Cortex of kidney (tissue), 1 donor: ENCODE measurements at places on chromosomes 2 and 18.

DNA sequence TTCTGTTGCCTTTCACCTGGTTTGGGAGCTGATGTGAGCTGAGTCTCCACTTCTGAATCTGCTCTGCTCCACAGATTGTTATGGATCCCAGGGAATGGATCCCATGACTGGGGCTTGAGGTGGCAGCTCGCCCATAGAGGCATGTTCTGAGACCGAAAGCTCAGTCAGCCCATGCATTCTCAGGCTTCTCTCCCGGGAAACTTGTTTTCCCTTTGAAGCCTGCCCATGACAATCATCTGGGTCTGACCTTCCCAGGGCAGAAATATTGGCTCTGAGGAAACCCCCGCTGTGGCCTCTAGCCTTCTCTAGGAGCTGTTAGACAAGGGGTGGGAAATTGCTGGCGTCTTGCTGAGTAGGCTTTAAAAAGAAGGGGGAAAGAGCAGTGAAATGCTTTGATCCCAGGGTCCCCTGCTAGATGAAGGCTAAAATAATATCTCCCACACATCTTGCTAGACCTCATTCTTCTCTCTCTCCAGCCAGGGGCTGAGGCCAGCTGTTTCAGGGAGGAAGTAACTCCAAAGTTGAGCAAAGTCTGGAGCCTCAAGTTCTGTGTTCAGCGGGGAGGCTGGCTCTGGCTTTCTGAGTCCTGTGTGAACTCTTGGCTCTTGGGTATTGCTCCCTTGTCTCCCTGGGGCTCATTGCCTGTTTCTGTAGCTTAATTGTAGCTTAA, 2.0 kb downstream of the VAMP8 start:
- no peak for DNase-seq

DNA sequence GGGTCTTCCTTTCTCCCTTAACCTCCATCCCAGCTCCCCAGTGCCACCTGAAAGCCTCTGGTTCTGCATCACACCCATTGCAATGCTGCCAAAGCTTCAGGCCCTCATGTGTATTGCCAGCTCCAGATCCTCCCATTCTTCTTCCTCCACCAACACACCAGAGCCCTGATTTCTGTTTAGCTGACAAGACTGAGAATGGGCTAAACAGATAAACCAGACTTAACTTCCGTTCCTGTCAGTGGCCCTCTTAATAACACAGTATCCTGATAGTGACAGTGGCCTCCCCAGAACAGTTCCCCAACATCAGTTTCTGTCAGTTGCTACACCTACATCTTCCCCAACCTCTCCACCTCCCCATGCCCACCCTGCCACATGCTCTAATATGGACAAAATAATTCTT, 31.3 kb upstream of the C1D start:
- DNase-seq, result no peak

DNA sequence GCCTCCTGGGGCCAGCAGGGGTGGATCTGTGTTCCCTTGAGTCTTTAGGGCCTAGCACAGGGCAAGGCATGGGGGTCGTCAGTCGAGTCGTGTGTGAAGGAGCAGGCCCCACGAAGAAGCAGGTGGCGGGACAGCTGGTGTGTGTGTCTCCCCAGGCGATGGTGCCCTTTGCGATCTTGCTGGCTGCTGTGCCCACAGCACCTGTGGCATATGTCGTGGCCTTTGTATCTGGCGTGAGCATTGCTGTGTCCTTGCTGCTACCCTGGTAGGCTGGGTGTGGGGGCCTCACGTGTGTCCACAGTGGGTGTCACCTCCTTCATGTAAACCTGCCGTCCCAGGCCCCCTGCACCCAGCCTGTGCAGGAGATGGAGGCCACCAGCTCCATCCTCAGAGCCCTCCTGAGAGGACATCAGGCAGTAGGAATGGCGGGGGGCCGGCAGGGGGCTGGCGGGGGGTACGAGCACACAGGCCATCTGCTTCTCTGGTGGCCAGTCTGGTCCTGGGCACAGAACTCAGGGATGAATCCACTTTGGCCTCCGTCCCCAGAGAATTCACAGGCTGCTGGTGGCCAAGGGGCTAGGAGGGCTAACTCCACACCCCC, 13.2 kb downstream of the MFSD2B start:
- no peak for DNase-seq

DNA sequence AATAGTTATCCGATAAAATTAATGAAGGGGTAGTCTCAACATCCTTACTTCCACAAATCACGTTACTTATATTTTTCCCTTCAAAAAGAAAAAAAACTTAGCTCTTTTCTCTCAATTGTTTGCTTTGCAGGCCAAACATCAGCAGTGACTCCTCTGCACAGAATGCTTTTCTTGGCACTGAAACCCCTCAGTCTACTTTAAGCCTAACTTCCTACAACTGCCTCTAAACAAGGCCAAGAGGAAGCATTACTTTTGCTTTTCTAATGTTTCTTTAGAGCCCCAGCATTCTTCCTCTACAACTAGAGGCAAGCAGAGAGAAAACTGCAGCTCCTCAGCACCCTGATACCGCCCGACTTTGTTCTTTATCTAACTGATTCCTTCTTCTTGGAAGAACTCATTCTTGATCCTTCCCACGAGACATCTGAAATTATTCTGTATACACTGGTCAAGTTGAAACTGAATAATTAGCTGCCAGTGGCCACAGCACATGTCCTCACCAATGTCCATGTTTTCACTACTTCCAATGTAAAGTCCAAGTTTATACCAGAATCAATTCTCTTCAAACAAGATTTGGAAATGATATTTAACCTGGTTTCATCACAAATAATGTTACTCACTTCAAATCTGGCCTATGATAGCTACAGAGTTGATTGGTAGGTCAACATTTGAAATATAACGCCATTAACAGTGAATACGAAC, 55.3 kb downstream of the DTNB start:
- DNase-seq, result no peak

GRCh38 chr2:101463911-101464641, 10.8 kb downstream of the RFX8 start:
- DNase-seq, result no peak

DNA sequence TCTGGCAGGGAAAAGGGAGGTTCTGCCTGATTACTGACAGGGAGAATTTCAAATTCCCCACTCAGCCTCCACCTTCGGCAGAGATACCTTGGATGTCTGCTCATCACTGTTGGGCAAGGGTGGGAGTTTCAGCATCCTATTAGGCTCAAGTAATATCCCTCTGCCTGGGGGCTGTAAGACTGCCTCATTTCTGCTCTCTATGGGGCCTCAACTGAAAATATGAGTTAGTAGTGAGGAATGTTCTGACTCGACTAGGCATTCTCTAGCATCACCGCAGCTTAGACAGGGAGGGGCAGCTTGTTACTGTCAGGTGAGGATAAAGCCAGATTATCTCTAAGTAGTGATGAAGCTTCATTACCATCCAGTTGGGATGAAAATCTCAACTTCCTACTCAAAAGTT, 87.7 kb upstream of the LRP1B start:
- DNase-seq, result no peak

DNA sequence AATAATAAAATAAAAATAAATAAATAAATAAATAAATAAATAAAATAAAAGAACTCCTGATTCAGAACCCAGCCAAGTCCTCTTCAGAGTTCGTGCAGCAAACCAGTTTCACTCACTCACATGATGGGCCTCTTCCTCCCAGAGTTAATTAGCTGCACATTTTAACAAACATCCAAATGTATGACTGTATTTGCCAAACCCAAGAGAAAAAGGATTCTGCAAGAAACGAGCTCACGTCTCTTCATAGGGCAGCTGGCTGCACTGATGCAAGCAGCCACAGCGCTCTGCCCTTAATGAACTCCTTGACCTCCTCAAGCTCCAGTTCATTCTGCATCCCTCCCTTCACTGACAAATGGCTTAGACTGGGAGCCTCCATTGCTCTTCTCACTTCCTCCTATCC, 55.1 kb downstream of the MREG start:
- DNase-seq, result no peak

DNA sequence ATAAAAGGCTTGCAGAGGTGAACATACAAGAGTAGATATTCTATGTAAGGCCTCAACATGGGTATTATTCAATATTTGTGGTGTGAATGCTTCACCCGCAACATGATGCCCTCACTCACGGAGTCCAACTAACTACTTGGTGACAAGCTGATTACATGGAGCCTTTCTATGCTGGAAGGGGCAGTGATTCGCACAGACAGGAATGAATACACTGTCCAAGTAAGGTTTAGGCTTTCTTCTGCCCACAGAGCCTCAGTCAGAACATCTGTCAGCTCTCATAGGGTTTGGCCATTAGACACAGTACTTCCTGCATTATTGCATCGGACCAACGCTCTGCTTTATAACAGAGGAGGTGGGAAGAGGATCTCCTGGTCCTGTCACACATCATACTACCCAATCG, 80.3 kb upstream of the SLC35G4 start:
- no peak for DNase-seq

GRCh38 chr2:235619544-235619943, 125.7 kb downstream of the AGAP1 start:
- no peak for DNase-seq

- DNase-seq, result no peak
Measured at GRCh38 chr2:179685146-179685545, 176.3 kb downstream of the ZNF385B start.

GRCh38 chr2:144402251-144402650, 117.7 kb downstream of the ZEB2 start:
- DNase-seq, result no peak

DNA sequence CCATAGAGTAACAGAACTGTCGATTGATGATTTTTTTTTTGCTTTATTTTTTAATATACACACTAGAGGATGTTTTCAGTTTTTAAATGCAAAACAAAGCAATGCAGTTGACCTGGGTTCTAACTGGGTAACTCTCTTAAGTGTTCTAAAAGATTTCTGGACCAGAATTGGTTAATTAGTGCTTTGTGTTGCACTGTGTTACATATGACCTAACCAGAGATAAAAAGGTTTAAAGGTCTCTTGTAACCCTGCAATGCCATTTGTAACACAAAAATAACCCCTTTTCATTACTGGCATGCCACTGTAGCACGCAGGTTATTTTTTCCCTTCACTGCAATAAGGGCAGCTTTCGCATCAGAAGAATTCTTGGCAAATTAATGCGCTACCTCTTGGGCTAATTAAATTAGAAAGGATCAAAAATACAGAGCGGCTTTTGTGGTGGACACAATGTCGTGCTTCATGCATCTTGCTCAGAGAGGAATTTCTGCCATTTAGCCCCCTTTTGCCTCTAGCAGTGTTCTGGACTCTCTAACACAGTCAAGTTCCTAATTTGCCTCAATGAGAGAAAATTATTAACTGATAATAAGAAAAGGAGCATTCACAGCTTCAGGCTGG, 250.8 kb upstream of the ZEB2 start:
- DNase-seq, result no peak

DNA sequence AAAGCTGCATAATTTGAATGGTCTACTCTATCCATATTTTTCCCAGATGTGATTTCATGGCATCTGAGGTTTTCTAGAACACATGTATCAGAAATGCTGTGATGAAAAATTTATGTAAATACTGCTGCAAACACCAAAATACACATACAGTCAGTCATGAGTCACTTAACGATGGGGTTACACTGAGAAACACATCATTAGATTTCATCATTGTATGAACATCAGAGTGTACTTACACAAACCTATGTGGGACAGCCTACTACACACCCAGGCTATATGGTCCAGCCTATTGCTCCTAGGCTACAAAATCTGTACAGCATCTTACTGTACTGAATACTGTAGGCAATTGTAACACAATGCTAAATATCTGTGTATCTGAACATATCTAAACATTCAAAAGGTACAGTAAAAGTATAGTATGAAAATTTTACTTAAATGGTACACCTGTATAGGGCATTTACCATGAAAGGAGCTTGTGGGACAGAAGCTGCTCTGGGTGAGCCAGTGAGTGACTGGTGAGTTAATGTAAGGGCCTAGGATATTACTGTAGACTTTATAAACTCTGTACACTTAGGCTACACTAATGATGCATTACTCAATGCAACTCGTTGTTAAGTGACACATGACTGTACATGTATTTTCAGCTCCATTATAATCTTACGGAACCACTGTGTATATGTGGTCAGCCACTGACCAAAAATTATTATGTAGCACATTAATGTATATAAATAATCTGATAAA, 33.5 kb downstream of the PNO1 start:
- DNase-seq, result no peak

GRCh38 chr18:73691118-73691517, 456.5 kb downstream of the FBXO15 start:
- DNase-seq, result no peak

GRCh38 chr2:55519938-55520885, 694 bp downstream of the CFAP36 start:
- no peak for DNase-seq

DNA sequence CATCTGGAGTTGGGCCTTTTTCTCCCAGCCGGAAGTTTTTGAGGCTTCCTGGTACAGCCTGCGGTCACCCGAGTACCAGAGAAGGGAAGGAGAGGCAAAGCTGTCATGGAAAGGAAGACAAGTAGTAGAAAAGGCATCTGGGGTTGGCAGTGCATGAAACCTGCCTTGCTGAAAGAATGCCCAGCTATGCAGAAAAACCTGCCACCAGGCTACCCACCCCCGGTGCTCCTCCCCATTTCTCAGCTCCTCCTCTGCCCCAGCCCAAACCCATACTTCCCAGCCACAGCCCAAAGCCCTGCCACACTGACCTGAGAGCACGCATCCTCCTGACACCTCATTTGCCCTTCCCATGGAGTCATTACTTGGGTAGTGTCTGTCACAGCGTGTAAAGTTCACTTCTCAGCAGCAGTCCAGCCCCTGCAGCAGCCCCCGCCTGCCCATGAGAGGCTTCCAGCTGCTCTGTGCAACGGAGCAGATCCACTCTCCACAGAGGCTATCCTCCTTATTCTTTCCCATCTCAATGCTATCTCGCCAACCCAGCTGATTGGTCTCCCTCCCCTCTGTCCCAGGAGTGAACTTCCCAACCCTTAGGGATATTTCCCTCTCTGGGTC, 40.4 kb upstream of the MAL start:
- DNase-seq, result no peak

DNA sequence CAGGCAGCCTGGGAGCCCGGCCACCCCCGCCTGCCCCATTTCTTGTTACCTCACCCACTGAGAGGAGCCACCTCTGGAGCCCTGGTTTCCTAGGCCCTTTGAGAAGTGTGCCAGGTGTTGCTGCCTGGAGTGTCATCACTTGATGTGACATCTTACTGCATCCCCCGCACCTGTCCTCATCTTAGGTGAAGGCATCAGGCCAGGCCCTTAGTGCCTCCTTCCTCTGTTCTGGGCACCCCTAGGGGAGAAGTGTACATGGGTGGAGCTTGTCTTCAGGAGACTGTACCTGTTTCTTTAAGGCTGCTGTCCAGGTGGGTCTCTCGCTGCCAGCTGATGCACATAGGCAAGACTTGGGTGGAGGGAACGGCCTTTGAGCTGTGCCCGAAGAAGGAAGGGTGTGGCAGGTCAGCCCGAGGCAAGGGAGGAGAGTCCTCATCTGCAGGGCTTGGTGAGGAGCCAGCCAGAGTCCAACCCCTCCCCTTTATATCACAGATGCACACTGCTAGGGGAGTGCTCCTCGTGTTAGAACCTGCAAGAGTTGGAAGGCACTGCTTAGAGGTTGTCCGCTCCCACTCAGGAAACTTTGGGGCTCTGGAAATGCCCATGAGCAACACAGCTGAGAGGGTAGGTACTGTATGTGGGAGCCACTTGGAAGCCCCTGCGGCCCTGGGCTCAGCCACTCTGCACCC, 45.9 kb downstream of the NCK2 start:
- no peak for DNase-seq
